ENCODE measurements at places on chromosomes 1 and 21. TPM values are rescaled to one million over a fixed set of nuclear protein-coding genes. Genes with fewer than 3 reads are reported as not detected.

DCDC2B gene
- total RNA-seq: not detected

DCLRE1B gene
- total RNA-seq: 5.2 TPM

EDARADD gene
- 1.2 TPM for total RNA-seq

ZDHHC18 gene
- 8.0 TPM for total RNA-seq

ARHGAP29 gene
- 92.8 TPM for total RNA-seq

INAVA gene
- under 0.01 TPM for total RNA-seq

IFNLR1 gene
- 0.22 TPM for total RNA-seq

SLC9C2 gene
- under 0.01 TPM for total RNA-seq
